ENCODE measurements at places on chromosomes 1 and 21.

DNA sequence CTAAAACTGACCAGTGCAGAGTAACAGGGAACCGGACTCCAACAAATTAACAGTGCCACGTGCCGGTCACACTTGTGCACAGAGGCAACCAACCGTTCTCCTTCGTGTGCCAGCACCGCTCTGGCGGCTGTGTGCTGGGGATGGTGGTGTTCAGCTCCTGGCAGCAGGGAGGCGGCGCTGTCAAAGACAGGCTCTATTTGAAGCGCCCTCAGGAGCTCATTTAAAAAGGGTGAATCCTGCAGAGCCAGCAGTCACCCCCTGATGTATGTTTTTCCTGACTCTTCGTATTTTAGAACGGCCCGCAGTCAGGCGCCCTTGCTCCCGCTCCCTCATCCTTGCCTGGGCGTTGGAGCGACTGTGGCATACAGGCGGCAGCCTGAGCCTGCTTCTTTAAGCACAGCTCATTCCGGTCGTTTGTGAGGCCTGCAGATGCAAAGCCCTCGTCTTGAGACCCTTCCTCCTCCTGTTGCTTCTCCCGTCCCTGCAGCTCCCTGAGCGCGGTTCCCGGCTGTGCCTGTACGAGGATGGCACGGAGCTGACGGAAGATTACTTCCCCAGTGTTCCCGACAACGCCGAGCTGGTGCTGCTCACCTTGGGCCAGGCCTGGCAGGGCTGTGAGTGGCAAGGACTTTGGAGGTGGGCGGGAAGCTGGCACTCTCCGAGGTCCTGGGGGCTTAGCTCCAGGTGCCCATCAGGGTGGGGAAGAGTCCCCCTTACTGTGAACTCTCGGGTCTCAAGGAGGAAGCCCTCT is 1.1 kb downstream of the DFFB start:
- no peak for DNase-seq

DNA sequence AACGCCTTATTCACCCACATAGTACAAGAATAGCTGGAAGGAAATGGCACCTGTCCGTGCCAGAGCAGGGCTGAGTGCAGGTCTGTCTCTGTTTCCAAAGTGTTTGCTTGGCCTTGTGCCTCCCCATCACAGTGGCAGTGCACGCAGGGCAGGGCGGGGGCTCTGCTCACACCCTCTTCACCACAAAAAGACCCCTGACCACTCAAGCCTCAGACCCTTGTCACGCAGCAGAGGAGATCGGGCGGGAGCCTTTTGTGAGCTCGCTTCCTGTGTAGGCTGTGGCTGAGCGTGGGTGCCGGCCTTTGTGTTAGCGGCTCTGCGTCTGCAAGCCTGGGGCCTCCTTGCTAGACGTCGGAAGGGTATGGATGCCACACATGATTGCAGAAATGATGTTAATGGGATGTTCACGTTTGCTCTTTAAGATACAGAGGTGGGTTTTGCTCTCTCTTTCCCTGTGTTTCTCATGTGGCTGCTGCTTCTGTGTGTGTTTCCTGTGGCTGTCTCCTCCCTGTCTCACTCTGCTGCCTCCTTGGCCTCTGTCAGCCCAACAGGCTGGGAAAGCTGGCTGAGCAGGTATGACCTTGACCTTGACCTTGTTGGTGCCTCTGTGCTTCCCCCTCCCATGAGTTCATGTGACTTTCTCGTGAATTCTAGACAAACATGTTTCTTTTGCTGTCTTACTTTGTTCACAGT is 45.4 kb downstream of the S100B start:
- no peak for DNase-seq

- DNase-seq: no peak
These were observed 53.6 kb downstream of the MAP3K7CL start for GRCh38 chr21:29184037-29184436.

DNA sequence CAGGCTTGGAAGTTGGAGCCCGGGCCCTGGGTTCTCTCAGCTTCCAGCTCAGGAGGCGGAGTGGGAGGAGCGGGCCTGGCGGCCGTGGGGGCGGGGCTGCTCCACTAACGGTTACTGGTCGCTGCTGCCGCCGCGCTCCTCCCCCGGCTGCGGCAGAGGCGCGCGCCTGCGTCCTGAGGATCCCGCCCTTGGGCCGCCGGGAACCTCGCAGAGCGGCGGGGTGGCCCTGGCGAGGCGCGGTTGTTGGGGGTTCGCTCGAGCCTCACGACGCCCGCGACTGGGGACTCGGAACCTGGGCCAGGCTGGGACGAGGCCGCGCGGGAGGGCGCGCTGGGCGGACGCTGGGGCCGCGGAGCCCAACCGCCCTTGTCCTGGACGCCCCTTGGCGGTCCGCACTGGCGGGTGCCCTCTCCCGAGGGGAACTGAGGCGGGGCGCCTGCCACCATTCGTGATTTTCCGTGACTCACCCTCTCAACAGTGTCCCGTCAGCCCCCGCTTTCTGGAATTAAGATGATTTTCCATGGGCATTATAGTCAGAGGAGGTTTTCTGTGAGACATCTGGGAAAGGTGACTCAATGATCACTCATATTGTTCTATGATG is 34.1 kb downstream of the OR2G3 start:
- no peak for DNase-seq

GRCh38 chr1:160925652-160926244 is 28.9 kb downstream of the ITLN2 start:
- DNase-seq: no peak

DNA sequence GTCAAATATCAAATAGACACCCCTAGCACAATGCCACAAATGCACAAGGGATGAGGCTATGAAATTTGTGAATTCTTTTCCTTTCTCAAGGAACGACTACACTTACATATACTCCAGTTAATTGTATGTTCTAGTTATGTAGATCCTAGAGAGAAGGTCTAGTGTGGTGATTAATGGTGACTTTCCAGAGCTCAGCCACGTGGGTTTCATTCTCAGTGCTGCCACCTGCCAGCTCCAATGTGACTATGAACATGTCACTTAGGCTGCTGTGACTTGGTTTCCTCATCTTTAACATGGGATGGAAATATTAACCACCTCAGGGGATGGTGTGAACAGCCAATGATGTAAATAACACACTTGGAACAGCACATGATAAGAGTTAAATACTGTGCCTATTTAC is 138.3 kb downstream of the APP start:
- DNase-seq: no peak

- no peak for DNase-seq
These were observed 36.0 kb downstream of the ELK4 start for GRCh38 chr1:205595861-205596260.

All from iPS DF 6.9 (cell line).